GM13976 (cell line): ENCODE measurements at places on chromosomes 1 and 21.

DNA sequence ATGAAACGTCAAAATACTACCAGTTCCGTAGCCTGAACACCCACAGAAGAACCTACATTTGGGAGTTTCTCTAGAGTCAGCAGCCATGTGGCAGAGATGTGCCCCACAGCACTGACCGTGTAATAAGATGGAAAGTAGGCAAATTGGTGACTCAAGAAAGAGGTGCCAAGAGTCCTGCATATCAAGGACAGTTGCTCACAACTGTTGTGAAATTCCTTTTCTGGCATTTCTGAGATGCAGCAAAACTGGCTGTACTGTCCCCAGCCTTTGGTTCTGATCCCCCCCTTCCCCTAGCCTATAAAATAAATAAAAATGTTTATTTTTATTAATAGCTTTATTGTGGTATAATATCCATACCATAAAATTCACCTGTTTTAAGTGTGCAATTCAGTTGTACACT lies 324.0 kb downstream of the PCP4 start:
- no peak for DNase-seq

DNA sequence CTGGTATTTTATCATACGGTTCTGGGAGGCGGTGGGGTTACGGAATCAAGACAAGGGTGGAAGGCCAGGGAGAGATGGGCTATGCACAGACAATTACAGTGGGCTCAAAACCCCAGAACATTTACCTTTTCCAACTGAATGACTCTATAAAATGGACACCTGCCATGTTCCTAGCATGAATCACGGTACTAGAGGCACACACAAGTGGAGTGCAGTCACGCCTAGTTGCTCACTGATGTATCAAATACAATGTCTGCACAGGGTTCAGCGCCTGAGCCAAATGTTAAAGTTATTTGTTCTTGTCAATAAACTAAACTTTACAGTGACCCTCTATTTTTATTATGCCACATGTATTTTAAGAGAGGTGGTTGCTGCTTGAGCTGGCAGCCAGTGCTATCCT lies 121.4 kb downstream of the ATG4C start:
- DNase-seq, result no peak

DNA sequence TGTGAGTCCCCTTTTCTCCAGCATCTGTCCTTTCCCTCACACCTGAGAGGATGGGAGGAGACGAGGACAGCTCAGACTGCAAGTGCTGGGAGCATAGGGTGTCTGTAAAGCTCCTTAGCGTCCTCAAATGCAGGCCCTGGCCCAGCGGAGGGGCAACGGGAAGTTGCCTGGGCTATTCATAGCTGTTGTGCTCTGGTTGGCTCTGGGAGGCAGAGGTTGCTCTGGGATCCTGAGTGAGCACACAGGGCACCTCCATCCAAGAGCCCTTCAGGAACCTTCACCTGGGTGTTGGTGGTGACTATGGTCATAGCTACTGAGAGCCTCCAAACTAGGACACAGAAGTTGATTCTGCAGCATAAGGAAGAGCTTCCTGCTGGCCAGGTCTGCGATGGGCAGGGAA lies 2.6 kb downstream of the PADI1 start:
- no peak for DNase-seq

DNA sequence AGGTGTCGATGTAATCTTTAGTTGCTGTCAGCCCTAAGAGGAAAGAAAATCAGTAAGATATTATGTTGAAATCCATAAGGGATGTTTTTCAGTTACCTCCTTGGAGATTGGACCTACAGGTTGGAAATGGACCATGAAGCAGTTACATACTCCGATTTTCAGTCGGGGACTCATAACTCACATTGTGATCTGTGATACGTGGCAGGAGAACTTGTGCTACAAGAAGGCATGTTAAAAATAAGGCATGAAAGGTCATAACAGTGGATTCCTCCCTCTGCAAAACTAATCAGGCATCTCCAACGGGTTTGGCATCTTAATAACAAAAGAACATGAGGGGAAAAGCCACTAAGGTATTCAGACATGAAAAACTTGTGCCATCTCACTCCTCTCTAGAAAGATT lies 111.2 kb upstream of the CACHD1 start:
- no peak for DNase-seq

- no peak for DNase-seq
Measured at GRCh38 chr1:85976516-85977205, 179.9 kb downstream of the COL24A1 start.

GRCh38 chr1:232923739-232924386 lies 26.5 kb upstream of the NTPCR start:
- DNase-seq, result no peak

GRCh38 chr21:35050348-35051286 lies 1.5 kb upstream of the RUNX1 start:
- peak; percentile 66 for DNase-seq

DNA sequence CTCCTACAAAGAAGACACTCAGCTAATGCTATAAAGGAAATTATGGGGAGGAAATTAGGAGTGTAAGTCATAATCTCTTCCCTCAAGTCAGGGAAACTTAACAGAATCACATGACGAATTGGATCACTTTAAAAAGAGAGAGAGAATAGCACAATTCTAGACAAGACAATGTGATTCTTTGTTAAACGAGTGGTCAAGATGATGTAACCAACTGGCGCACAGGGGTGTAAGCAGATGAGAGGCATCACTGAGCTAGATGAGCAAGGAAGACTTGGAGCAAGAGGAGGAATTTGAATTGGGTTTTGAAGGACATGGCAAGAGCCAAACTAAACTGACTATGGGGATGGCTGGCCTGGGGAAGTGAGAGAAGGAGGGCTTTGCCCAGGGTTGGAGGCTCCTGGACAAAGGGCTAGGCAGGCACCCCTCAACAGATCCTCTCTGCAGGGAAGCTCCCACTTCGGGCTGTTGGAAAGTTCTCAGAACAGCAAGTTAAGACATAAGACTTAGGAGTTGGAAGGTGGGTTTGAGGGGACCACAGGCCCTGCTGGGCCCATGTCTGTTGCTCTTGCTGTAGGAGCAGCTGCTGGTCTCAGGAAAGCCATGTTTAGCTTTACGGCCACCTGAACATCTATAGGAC lies 123.9 kb upstream of the GRIK3 start:
- no peak for DNase-seq

DNA sequence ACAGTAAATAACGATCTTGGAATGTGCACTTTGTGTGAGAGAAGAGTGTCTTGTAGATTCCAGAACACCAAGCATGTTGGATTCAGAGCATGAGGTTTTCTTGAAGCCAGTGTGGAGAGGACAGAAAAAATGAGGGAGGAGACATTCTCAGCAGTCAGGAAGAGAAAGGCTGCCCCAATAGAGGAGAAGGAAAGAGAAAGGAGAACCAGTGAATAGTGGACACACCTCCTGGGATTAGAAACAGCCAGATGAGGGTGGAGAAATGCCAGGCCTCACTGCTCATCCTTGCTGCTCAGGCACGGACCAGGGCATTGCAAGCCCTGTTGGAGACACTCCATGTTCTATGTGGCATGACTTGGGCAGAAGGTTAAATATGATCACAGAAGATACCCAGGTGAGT lies 69.0 kb upstream of the KAZN start:
- DNase-seq, result no peak

DNA sequence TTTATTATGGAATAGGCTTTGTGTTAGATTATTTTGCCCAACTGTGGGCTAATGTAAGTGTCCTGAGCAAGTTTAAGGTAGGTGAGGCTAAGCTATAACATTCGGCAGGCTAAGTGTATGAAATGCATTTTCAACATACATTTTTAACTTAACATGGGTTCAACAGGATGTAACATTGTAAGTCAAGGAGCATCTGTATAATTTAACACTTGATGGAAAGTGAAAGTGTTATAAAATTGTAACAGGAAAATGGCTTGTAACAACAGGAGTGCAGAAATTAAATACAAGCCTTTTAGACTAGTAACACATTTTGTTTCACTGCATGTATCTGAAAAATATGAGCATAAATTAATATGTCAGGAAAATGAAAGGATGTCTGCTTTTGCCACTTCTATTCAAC lies 42.3 kb downstream of the B3GALNT2 start:
- DNase-seq, result no peak

DNA sequence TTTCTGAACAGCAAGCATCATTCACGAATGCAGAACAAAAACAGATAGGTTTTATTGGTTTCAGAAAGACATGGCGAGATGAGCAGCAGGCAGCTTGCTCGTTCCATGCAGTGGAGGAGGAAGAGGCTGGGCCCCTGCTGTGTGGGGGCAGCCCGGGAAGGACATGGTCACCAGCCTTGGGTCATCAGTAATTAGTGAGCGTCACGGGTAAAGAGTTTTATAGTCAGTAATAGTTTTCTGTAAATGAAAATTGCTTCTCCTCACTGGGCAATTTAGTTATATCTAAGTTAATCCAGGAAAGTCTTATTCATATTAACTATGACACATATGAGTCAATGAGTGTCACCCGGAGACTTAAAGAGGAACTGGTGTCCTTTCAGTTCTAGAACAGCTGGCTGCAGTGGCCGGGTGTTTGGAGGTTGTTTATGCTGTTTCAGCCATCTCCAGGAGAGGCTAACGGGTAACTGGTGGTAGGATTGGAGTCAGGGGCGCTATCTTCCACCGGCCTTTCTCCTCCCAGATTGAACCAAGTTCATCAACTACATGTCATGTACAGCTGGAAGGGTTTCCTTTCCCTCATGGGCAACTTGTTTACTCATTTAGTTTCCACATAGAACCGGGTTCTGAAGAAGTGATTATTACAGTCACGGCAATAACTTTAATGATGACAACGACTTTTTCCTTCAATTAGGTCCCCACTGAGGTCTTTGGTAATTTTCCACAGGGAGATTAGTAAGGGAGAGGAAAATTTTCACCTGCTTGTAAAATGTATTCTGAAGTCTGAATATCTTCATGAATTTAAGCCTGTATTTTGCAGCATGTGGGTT lies 34.6 kb upstream of the SLC45A1 start:
- DNase-seq, result peak; percentile 82

DNA sequence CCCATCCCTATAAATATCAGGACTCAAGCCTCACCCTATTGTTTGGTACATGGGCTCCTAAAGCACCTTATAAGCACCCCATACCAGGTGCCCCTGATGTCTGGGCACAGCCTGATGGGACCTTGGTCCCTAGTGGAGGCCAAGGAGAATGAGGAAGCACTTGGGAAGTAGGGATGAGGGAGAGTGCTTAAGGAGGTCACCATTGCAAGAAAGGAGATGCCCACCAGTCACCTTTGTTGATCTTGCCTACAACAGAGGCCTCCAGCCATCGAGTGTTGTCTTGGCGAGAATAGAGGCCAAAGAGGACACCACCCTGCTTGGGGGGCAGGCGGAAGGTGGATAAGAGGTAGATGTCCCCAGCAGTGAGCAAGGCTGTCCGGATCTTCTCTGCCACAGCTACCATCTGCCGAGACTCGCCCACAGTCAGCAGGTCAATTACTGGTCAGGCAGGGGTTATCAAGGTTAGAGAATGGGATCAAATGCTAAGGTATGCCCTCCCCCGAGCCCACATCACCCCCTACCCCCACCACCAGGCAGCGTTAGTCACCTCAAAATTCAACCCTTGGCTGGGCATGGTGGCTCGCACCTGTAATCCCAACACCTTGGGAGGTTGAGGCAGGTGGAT lies 1.6 kb downstream of the THBS3 start:
- DNase-seq, result no peak

- no peak for DNase-seq
Measured at GRCh38 chr1:57926025-57926552, 502.2 kb upstream of the DAB1 start.

DNA sequence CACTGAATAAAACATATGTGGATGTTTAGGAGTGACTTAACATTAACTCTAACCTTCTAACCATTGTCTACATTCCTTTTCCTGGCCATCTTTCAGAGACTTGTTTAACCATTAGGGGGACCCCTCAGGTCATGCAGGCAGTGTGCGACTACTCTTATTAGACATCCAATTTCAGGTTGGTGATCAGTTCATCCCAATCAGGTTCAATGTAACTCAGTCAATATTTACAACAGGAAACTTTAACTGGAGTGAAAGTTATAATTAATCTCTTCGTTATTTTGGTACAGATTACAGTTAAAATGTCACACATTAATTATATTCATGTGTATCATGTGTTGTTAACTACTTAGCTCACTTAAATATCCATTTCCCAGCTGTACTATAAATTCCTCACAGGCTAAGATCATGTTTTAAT lies 68.8 kb upstream of the RGS1 start:
- DNase-seq, result peak; percentile 71

- peak; percentile 93 for DNase-seq
Measured at GRCh38 chr1:145859491-145860023, 676 bp upstream of the PIAS3 start.

DNA sequence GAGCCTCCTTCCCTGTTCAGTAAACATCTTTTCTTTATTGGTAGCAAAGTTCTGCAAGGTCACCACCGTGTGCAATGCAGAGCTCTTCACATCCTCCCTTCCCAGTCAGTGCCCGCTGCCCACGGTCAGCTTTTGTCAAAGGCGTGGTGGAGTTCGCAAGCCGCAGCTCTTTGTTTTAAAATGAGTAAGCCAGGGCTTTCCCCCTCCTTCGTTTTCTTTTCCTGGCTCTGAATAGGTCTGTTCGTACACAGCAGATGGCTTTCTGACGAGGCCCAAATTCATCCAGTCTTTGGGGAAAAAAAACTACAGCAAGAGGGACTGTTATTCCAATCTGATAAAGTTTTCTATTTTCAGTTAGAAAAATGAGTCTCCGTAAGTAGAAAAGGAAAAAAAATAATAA lies 153.2 kb downstream of the LRIG2 start:
- DNase-seq, result peak; percentile 44

- DNase-seq, result no peak
Measured at GRCh38 chr1:54160351-54160750, 7.6 kb upstream of the CDCP2 start.

- DNase-seq, result no peak
Measured at GRCh38 chr1:46152016-46152415, 19.6 kb upstream of the PIK3R3 start.

- no peak for DNase-seq
Measured at GRCh38 chr1:37723390-37724078, 31.2 kb downstream of the CDCA8 start.

DNA sequence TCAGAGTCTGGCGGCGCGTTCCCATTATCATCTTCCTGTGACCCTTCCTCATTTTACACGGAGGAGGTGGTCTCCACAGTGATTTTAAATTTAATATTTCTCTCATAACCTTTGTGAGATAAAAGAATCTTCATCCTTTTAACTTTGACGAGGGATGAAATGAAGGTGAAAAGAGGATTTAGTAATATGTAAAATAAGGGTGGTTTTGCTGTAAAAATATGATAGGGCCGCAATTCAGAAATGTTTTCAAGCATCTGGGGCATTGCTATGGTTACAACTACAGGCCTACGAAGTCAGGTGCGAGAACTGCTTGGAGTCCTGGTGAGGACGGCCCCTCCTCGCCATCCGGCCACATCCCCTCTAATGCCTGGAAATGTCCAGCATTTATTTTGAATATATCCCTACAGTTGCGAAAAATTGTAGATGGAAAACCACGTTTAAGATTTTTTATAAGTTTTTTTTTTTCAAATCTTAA lies 422 bp upstream of the RSBN1 start:
- peak; percentile 57 for DNase-seq

- DNase-seq, result no peak
Measured at GRCh38 chr1:102751111-102751510, 357.2 kb downstream of the COL11A1 start.
